ENCODE measurements at places on chromosomes 5 and 9.

DNA sequence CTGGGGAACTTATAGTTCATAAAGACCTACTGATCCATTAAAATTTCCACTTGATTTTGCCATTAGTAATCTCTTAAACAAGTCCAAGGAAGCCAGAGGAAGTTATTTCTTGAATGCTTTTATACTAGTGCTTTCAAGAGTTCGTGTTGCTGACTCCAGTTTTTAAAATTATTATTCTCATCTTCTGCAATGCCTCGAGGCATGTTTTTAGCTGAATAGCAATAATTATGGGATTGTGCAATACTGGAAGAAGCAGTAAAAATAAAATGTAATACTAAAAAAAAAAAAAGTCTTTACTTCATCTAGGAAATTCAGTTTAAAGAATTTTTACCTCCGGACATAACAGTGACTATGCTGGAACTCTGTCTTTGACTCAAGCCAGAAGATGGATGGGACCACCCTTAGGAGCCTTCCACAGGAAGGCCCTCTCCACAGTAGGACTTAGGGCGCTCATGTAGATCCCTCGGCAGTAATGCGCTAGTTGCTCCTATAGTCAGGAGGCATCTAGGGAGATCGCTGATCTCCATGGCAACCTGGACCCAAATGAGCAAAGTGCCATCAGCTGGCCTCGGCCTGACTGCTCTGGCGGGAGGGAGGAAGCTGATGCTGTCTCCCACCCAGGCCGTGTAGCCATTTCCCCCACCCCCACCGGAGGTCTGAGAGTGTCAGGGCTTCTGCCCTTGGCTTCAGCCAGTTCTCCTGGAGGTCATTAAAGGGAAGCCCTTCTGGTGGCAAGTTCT is 56.7 kb downstream of the DAPK1 start:
- no peak for DNase-seq

GRCh38 chr5:76606701-76607100 is 16.5 kb downstream of the F2RL2 start:
- DNase-seq: no peak

GRCh38 chr9:124015661-124016131 is 4.1 kb downstream of the LHX2 start:
- no peak for DNase-seq

DNA sequence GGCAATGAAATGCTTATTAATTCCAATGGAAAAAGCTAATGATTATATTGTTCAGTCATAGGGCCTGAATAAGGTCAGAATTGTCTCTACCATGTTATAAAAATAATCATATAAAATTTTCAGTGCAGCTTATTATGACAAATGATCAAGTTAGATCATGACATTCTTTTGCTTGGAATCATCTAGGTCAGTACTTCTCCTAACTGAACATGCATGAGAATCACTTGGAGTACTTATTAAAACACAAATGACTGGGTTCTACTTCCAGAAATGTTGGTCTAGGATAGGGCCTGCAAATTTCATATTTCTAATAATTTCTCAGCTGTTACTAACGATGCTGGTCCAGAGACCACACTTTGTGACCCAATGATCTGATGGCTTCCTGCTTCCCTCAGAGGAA is 806.0 kb upstream of the ZNF608 start:
- DNase-seq: no peak

DNA sequence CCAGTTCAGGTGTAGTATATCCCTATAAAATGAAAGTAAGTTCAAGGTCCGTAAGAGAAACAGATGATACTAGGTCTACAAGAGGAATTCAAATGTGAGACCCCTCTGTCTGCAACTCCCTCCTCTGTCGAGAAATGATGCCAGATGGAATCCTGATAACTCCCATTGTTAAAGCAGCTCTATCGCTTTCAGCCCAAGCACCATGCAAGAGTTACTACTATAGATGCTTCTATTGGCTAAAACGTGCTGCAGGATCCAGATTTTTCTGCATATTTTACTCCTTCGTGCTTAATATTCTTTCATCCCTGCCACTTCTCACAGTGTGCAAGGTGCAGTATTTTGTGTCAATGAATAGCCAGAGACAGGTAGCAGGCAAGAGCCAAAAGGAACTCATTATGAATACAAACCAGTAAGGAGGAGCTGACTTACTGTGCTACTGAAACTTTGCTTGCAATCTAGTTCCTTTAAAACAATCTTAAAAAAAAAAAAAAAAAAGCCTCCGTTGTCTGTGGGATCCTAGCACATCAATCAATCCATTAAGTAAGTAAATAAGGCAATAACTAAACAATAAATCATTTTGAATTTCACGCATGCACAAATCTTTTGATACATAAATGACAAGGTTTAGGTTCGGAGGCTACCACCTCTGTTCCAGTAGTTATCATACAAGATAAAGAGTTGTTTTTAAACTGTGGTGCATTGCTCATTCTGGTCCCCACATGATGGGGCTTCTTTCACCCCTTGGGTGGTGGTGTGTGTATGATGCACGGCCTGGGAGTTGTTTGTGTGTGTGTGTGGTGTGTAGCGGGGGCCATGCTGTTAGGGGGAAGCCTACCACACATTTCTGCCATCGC is 151.1 kb upstream of the MPDZ start:
- no peak for DNase-seq

- DNase-seq: no peak
These were observed 38.7 kb downstream of the DUSP1 start for GRCh38 chr5:172732201-172732865.

DNA sequence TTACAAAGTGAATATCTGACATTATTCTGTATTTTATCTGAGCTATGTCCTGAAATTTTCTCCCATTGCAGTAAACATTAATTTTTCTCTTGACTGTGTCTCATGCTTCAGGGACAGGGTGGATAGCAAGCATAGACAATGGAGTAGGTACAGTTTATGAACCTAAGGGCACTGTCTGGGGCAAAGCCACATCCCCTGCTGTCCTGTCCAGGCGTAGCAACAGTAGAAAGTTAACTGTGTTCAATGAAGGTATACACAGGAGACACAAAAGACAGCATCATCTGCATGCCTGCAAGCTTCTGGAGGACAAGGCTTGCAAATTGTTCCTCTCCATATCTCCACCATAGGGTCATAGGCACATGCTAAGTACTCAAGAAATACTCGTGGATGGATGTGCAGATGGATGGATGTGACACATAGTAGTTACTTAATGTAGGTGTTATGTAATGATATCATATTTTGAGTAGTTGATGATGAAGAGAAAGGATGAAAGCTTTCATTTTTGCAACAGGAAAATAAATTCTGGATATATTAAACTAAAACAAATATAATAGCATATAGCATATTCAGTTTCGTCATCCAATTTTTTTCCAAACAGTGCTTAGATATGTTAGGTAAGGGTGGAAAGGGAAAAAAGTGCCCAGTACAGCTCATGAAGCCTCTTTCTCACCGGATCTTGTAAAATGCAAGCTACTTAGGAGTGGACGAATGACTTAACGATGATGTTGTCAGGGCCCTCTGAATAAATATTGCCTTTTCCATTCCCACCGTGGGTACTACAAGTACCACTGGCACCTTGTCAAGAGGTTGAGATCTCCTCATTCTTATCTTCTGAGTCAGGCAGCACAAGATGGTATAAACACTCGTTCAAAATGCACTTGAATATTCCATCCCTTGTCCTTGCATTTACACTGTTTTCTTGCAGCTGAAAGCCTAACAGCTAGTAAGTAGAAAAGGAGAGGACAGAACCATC is 19.9 kb upstream of the ZSWIM6 start:
- peak; percentile 55 for DNase-seq

- no peak for DNase-seq
These were observed 100.9 kb downstream of the PRKACG start for GRCh38 chr9:68913054-68913453.

DNA sequence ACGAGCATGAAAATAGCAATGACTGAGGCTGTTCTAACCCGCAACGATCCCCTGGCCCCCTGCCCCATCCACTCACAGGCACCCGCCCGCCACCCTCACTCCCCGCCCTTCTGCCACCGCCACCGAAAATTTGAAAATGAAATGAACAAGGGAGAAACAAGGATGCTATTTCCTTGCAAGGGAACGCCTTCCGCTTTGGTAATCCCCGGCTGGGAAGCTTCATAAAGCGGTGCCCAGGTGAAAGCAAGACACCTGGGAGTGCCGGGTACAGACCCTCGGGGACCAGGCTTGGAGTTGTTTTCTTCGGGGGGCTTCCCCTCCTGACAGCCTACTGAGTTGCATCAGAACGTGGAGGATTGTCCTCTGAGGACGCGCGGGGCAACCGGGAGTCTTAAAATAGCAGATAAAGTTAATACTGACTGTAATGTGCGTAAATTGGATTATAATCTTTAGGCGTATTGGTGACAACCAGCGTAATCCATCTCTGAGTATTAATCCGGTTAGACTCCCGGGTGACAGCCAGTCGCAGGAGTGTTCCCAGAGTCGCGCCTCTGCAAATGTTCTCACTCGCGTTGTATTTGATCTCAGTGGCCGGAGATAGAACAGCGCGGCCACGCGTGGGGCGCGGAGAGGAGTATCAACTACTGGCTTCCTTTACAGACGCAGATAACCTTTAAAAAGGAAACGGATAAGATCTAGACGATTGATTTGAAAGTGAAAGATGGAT is 885 bp upstream of the MLLT3 start:
- no peak for DNase-seq

DNA sequence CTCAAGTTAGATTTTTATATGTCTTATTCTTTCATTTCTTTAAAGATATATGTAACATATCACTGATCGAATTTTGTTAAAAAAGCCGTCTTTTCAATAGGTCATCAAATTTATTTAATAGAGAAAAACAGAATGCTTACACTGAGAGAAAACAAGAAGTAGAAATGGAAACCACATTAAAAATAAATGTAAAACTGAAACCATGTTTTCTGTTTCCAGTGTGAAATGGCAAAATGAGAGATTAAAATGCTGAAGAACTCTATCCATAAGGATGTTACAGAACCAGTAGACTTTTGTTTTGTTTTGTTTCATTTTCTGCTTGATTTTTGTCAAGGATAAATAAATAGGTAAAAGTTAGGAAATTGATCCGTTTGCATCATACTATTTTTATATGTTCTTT is 210.1 kb downstream of the PRDM9 start:
- no peak for DNase-seq

GRCh38 chr5:8188874-8189565 is 320.1 kb downstream of the MTRR start:
- no peak for DNase-seq

- DNase-seq: peak; percentile 85
These were observed 1.8 kb upstream of the NR3C1 start for GRCh38 chr5:143405063-143405848.

DNA sequence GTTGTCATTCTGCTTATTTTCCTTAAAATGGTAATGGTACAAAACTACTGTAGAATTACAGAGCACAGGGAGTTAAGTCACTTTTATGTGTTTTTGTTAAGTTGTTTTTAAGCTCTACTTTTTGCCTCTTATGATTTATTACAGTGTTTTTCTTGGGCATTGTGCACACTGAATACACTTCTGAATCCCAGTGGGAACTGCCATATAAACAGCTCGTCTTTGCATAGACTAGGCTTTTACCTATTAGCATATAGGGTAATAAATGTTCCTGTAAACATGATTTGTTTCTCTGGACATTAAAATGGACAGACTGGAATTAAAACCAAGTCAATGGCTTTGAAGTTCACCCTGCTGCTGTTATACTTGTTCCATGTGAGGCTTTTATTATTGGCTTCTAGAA is 12.2 kb downstream of the KLF9 start:
- DNase-seq: no peak

GRCh38 chr9:109812818-109813281 is 32.9 kb downstream of the PALM2AKAP2 start:
- DNase-seq: no peak

DNA sequence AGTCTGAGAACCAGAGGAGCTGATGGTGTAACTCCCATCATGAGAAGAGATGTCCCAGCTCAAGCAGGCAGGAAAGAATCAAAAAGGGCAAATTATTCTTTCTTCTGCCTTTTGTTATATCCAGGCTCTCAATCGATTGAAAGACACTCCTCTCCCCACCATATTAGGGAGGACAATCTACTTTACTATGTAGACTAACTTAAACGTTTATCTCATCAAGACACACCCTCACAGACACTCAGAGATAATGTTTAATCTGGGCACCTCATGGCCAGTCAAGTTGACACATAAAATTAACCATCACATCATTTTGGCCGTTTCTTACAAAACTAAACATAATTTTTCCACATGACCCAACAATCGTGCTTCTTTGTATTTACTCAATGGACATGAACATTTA is 534.3 kb upstream of the RORB start:
- no peak for DNase-seq

- DNase-seq: no peak
These were observed 15.2 kb downstream of the VAV2 start for GRCh38 chr9:133976887-133977286.

GRCh38 chr5:51983161-51983560 is 599.9 kb downstream of the ISL1 start:
- no peak for DNase-seq

- no peak for DNase-seq
These were observed 81.0 kb upstream of the TLE4 start for GRCh38 chr9:79490657-79491248.

DNA sequence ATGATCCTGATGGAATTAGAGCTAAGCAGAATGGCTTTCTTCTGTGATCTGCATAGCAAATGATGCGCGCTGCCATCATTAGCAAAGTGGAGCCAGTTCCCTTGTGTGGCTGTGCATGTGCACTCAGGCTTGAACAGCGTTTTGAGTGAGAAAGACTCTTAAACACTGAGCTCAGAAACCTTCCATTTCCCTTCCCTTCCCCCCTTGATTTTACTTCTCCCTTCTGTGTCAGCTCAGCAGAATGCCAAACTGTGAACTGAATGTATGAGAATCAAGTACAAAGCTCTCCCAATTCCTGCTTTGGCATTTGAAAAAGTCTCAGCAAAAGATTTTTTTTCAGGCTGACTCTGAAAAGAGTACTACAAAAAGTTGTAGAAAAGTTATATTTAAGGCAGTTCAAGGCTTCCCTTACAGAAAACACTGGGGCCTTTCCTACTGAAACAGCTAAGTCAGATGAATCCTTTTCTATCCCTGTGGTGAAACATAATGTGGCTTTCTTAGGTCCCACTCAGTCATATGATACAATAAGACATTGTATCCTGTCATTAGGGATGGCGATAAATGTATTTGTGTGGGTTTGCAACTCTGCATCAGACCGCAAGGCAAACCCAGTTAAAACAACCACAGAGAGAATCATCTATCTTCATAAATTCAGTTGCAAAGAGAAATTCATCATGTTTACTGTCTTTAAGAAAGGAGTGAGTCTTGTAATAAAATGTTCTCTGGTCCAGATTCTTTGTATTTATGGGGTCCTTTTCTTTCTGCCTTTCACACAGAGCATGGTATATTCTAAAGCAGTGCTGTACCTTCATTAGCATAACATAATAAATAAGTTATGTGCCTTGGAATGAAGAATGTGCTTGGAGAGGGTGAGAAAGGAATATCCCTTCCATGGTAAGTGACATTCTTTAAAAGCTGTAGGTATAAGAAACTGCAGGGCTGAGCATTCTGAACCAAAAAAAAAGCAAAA is 222.6 kb downstream of the CAAP1 start:
- no peak for DNase-seq

DNA sequence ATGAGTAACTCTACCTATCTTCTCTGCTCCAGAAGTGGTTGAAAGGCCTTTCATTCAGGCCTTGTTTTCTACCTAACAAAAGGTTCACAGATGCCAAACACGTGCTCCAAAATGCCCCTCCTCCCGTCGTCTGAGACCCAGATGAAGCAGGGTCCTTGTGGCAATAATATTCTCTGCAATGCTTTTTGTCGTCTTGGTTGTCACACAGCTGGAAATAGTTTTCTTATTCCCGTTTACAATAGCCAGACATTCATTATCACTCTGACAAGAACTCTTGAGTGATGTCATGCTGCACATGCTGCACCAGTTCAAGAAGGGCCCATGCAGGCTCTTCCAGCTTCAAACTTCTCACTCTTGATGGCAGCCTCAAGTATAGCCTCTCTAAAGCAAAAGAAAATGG is 7.8 kb downstream of the LPAR1 start:
- peak; percentile 36 for DNase-seq

- DNase-seq: peak; percentile 75
These were observed 71.2 kb downstream of the C9orf50 start for GRCh38 chr9:129549684-129550083.

All from fibroblast of skin of abdomen (primary cell).